NCI-H1694 (cell line): ENCODE measurements at places on chromosomes 2 and 18.

GRCh38 chr18:38450876-38451275 is 885.3 kb upstream of the CELF4 start:
- DNase-seq = no peak

- DNase-seq = no peak
These were observed 6.0 kb upstream of the UGT1A5 start for GRCh38 chr2:233706720-233707119.

DNA sequence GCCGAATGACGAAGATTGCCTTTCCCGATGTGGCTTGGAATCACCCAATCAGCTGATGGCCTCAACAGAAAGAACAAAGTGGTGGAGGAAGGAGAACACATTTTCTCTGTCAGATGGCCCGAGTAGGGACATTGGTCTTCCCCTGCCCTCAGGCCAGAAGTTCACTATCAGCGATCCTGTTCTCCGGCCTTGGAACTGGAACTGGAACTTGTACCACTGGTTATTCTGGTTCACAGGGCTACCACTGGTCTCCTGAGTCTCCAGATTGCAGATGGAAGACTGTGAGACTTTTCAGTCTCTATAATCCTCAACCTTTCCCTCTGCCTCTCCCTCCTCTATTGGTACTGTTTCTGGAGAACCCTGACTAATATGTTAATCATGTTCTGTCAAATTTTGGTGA is 180.4 kb downstream of the ANKRD30B start:
- no peak for DNase-seq

DNA sequence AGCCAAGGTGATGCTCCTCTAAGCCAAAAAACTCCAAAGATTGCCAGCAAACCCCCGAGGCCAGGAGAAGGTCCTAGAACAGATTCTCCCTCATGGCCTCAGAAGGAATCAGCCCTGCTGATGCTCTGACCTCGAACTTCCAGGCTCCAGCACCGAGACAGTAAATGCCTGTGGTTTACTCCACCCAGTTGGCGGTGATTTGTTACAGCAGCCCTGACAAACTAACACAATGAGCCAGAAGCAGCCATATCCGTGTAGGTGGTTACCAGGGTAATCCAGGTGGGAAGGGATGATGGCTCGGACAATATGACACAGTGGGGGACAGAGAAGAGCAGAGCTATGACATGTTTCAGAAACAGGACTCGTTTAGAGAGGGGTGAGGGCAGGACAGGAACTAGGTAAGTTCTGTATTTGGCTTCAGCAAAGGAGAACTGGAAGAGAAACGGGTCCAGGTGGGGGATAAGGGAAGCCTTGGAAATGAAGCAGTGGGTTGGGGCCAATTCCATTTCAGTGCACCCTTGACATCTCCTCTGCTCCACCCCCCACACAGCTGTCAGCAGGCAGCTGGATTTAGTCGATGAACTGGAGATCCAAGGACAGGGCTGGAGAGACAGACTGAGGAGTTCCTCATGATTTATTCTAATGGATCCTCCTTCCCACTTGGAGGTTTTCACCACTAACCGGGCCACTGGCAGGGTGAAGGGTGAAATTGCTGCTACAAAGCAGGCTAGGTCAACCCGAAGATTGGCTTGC is 179.7 kb upstream of the SH3BP4 start:
- no peak for DNase-seq

GRCh38 chr18:41121116-41121826 is 833.8 kb upstream of the PIK3C3 start:
- no peak for DNase-seq

DNA sequence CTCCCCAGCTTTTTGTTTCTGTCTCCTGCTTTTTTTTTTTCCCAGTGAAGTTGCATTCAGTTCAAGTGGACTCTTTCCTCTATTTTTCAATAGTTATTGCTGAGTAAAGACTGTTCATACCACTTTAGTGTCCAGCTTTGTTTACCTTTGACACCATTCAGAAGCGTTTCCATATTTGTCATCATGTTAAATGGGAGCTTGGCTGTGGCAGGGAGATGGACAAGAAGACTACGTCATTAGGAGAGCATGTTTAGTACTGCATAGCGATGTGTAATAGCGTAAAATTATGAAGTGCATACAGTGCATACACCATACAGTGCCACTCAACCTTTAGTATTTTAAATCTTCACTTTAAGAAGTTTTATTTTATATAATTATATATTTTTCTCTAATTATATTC is 655.9 kb downstream of the DCC start:
- DNase-seq = no peak
